Fibroblast of the conjunctiva (primary cell): ENCODE measurements at places on chromosomes 16 and 17.
A peak's percentile ranks its signal among the peaks of the same experiment; 100 is the strongest.

- no peak for DNase-seq
Measured at GRCh38 chr16:48734220-48734619, 124.2 kb upstream of the N4BP1 start.

DNA sequence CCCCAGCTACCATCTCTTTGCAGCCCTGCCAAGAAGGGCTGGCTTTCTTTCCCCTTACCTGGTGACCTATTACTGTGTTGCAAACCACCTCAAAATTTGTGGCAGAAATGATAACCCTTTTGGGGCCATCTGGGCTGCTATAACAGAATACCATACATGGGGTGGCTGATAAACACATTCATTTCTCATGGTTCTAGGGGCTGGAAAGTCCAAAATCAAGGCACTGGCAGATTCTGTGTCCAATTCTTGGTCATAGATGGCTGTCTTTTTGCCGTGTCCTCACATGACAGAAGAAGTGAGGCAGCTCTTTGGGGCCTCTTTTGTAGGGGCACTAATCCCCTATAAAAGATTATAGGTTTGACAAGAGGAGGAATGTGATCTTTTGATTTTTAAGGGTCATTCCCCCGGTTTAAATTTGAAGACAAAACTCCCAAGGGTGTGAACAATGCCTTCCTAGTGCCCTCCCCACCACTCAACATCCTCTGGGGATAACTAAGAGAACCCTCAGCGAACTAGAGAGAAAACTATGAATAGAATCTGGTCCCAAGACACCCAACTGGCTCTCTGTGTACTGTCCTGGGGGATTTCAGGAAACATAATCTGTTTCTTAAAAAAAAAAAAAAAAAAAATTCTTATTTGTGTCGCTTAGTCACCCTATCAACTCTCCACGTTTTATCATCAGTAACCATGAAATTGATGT lies 1.7 kb upstream of the METTL22 start:
- DNase-seq: no peak

DNA sequence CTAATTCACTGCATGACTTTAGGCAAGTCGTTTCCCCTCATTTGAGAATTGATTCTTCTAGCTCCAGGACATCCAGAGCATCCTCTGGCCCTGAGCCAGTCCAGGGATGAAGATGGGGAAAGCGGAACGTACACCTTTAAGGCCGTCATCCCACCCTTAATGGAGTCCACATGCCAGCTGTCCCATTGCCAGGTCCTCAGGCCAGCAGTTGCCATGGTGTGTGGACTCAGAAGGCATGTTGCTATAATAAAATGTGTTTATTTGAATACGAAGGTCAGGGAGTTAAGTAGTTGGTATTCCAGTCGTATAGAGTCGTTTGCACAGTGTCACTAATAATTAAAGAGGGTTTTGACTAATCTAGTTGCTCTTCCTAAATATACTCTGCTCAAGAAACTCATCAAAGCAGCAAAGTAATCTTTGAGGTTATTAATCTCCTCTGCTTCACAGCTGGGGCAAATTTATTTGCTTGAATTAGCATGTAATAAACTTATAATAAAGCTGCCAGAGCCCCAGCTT lies 30.4 kb downstream of the CCDC182 start:
- no peak for DNase-seq

DNA sequence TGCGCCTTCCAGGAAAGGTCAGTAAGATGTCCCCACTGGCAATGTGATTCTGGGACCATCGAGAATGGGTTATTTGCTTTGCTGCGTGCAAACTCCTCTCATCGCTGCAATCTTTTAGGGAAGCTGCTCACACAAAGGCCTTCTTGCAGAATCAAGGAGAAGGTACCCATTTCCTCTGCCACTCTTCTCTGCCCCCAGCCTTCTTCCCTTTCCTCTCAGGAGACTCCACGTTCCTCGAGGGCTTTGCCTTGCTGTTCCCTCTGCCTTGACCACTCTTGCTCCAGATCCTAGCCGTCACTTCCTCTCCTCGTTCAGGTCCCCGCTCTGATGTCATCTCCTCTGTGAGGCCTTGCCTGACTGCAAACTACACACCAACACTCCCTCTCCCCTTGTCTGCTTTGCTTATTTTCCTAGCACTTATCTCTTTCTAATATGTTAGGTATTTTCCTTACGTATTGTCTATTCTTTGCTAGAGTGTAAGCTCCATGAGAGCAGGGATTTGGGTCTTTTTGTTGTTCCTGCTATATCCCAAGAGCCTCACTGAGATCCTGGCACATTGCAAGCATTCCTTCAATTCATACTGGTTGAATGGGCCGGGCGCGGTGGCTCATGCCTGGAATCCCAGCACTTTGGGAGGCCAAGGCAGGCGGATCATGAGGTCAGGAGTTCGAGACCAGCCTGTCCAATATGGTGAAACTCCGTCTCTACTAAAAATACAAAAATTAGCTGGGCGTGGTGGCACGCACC lies 5.3 kb upstream of the CRK start:
- DNase-seq: no peak

DNA sequence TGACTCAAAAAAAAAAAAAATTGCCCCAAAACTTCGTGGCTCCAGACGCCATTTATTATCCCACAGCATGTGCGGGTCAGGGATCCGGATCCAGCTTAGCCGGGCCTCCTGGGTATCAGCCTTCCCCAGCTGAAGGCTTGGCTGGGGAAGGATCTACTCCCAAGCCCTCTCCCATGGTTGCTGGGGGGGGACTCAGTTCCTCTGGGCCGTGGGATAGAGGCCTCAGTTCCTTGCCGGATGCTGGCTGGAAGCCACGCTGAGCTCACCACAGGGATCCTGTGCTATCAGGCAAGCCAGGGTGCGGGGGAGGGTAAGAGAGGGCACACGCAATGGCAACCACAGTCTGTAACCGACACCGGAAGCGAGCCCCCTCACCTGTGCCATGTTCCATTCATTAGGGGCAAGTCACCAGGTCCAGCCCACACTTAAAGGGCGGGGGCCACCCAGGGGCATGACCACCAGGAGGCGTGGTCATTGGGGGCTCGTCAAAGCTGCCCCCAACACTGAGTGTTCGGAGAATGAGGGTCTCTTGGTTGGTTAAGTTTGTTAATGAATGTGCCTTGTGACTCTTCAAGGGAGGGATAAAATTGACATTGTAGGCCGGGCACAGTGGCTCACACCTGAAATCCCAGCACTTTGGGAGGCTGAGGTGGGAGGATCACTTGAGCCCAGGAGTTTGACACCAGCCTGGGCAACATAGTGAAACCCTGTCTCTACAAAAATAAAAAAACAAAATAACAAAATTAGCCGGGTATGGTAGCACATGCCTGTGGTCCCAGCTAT lies 210.0 kb upstream of the GSE1 start:
- no peak for DNase-seq

- peak; percentile 54 for DNase-seq
Measured at GRCh38 chr17:50931144-50931908, 65.2 kb upstream of the TOB1 start.

DNA sequence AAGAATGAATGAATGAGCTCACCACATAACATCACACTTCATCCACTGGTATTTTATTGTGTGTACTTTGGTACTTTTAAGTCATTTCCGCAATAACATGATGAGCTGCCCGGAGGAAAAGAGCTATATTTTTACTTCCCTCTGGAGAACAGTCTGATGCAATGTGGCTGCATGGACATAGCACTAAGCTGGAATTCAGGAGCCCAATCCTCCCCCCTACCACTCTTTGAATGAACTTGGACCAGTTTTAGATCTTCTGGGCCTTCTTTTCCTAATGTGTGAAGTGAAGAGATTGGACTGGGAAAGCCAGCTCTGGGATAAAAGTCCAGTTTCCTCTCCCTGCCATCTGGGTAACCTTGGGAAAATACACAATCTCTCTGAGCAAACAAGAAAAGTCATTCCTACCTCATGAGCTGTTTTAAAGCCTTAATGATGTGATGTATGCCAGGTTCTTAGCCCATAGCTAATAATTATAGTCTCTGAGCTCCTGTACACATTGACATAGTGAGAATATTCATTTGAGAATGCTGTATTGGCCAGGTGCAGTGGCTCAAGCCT lies 79.3 kb downstream of the ABCC12 start:
- no peak for DNase-seq

- no peak for DNase-seq
Measured at GRCh38 chr16:8179615-8180014, 410.7 kb downstream of the TMEM114 start.

GRCh38 chr17:82019690-82020571 lies 2.7 kb downstream of the CENPX start:
- DNase-seq: no peak

- peak; percentile 29 for DNase-seq
Measured at GRCh38 chr16:77290451-77291115, 91.4 kb downstream of the SYCE1L start.

GRCh38 chr16:49886554-49887094 lies 30.7 kb upstream of the ZNF423 start:
- DNase-seq: no peak

DNA sequence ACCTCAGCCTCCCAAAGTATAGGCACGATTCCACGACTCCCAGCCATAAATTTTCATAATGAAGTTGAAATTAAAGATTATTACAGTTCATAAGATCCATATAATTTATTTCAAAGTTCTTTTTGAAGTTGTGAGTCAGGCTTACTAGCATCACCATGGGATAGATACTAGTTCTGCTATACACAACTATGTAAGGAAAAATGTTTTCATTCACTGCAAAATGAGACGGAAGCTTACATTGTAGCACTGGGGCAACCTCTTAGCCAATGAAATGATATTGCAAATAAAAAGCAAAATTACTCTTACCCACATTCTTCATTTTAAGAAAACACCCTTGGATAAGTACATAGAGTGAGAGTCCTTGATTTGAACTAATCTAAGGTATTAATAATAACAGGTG lies 18.8 kb upstream of the MARCHF10 start:
- no peak for DNase-seq

DNA sequence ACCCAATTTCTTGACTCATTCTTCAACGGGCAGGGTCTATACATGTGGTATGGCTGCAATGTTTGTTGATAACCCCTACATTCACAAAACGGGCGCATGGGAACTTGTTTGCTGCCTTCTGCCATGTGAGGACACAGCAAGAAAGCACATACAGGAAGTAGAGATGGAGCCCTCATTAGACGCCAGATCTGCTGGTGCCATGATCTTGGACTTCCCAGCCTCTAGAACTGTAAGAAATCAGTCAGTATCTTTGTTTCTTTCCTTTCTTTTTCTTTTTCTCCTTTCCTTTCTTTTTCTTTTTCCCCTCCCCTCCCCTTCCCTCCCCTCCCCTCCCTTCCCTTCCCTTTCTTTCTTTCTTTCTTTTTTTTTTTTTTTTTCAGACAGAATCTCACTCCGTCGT lies 165.2 kb downstream of the WWOX start:
- no peak for DNase-seq

DNA sequence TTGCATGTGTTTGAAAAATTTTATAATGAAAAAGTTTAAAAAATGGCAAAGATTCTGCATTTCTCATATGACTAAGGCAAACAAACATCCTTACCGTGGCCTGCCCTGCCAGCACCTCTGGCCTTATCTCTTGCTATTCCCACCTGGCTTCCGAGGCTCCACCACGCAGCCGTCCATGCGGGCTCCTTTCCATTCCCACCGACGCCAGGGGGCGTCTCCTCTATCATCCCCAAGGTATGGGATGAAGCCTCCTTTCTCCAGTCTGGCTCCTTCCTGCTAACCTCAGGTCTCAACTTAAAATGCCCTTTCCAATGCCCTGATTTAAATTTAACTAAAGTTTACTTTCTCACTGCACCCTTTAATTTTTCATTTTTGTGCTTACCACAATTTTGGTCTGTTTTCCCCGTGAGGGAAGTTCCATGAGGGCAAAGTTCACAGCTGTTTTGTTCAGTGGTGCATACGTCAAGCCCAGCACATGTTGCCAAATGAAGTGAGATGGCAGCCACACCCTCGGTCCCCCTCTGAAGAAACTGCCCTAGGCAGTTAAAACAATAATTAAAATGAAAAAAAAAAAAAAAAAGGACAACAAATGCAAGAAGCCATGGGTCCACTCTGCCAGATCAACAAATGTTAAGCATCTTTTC lies 13.3 kb upstream of the SDK2 start:
- no peak for DNase-seq

DNA sequence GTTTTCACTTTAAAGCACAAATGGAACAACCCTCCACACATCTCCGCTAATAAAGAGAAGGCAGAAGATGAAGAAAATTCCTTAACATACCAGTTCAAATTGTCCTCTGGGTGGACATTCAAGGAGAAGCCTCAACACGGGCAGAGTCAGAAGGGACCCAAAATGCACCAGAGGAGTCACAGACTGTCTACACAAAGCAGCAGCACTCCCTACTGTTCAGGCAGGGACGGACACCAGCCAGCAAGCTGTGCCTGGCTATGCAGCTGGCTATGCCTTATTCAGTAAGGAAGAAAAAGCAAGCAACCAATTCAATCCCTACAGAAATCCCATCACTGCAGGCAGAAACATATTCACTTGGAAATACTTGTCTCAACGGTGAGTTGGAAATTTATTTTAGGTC lies 8.1 kb downstream of the DNAJC7 start:
- no peak for DNase-seq

GRCh38 chr16:68414581-68414980 lies 33.7 kb downstream of the SMPD3 start:
- DNase-seq: no peak

- no peak for DNase-seq
Measured at GRCh38 chr17:41967921-41968578, 1.5 kb downstream of the CNP start.

DNA sequence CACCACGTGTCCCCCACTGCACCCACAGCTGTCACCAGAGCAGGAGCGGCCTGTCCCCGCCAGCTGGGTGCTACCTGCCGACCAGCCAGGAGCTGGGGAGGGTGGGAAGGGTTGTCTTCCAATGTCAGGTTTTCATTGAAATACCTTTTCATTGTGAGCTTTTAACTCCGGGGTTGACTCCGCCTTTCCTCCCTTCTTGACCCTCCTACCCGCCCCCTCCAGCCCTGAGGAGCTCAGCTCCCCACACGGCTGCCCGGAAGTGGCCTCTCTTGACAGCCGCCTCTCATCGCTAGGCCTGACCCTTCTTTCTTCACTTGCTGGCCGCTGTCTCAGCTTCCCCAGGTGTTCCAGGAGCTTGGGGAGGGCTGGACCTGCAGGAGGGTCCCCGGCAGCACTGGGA lies 21.2 kb upstream of the GNG13 start:
- no peak for DNase-seq

DNA sequence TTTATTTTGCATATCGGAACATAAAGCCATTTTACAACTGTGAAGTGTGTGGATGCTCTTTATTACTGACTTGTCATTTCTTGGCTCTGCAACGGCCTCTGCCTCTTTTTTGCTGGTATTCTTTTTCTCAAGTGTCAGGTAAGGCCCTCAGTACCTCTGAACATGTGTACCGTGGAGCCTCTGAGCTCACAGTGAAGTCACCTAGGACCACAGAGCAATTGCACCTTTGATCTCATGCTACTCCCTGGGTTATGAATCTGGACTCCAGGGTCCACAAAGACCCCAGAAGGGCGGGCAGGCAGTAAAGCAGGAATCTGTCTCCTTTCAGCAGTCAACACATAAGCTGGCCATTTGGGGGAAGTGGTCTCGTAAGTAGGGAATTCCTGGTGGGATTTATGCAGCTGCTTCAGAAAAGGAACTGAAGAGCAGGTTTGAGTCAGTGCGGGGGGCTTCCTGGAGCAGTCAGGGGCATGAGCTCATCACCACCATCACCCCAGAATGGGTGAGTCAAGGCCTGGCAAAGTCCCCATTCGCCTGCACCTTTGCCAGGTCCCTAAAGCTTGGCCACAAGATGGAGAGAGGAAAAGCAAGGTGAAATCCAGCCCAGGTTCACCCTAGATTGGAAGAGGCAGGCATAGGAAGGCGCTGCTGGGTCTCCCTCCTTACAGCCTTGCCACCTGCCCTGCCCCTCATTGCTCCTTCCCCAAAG lies 33.0 kb downstream of the TBX4 start:
- no peak for DNase-seq
